Left lobe of liver (tissue), 2 donors: ENCODE measurements at places on chromosomes 5 and 9.

GRCh38 chr5:171766875-171767274, 18.7 kb upstream of the SMIM23 start:
- DNase-seq = no peak

DNA sequence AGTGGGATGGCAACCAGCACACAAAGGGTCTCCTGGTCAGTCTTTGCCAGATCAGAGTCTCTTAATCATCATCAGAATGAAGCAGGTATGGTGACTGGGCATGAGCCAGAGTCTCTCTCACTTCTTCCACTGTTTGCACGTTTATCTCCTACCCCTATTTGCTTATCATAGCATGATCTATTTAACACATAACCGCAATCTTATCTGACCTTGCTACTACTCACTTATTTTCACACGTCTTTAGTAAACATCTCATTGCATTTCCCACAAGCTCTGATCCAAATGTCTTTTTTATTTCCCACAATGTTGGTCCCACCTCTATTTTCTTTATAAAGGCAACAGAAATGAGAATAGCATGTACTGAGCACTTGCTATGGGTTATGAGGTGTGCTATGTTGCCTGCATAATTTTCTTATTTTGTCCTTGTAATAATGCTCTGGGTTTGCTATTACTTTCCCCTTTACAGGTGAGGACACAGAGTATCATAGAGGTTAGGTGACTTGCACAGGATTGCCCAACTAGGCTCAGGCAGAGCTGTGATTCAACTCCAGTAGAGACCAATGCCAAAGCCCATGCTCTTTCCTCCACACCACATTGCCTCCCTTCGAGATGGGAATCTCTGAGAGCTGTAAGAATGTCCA, 39.7 kb upstream of the IL7R start:
- no peak for DNase-seq

- no peak for DNase-seq
These were observed 99.1 kb downstream of the KCNT1 start for GRCh38 chr9:135801070-135801469.

GRCh38 chr9:89122949-89123348, 55.7 kb downstream of the SHC3 start:
- no peak for DNase-seq

DNA sequence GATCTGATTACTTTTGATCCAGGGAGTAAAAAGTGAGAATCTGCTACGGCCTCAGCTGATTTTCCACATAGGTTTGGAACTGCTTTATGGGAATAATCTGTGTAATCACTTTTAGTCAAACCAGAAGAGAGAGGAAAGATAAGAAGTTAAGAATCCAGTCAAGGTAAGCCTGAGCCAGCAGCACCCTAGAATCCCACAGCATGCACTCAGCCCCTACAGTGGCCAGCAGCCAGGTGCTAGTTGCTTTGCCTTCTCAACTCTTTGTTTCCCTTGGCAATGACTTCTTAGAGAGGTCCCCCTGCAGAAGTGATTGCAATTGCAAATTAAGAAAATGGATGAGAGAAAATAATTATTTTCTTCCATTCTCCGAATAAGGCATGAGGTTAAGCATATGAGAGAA, 59.7 kb upstream of the TMED7 start:
- DNase-seq = no peak

DNA sequence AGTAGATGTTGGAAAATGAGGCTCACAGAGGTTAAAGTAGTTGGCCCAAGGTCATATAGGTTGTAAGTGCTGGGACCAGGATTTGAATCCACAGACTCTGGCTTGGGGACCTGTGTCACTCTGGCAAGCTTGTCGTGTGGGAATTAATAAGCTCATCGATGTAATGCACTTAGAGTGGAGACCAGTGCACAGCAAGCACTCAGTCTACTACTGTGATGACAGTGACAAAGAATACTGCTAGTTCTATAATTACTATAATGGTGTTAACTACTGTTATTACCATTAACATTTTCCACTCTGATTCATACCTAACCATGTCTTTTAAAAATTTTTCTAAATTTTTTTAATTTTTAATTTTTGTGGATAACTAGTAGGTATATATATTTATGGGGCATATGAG, 12.8 kb downstream of the PAM start:
- DNase-seq = no peak

DNA sequence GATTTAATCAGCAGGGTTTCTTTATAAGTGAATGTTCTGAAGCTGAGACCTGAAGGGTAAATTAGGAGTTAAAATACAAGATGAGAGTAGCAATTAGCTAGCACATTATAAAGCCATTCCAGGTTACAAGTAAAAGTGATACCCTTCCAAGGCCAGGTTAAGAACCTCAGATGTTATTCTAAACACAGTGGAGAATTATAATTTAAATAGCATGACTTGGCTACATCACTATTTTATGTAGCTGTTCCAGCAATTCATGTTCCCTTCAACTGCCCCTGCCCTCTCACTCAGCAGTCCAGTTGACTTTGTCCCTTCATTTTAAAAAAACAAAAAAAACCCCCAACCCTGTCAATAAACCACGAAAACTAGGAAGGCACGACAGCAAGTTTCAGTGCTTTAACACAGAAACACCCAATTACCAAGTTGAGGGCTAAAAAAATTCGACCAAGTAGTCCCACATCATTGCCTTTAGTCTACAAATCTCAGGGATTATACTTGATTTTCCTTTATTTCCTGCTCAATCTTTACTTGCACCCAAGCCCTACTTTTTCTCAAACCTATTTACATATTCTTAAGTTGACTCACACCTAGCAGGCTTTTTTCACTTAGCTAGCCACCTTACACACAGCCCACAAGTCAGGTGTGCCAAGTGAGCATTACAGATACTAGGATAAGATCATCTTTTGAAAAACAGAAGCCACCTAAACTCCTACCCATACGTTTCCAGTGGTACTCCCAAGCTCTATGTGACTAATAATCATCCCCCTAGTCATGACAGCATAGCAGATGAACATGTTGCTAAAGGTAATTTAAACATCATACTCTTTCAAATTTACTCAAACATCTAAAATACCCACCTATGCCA, 3.4 kb downstream of the RPL37 start:
- DNase-seq = no peak

DNA sequence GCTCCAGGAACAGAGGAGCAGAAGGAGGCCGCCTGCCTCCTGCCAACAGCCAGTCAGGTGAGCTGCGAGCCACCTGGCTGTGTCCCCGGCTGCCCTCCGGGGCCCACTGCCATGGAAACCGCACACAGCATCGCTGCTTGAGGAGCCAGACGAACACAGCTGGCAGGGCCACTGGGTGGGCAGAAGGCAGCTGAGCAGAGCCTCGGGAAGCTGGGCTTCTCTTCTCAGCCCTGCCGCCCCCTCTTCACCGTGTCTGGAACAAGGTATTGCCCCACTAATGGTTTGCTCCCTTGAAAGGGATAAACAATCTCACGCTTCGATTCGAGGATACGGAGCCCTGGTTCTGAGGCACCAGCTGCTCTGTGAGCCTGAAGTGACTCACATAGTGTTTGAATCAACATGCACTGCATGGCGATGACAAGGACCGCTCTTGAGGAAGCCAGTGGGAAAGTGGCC, 63.7 kb upstream of the RUFY1 start:
- DNase-seq = no peak

DNA sequence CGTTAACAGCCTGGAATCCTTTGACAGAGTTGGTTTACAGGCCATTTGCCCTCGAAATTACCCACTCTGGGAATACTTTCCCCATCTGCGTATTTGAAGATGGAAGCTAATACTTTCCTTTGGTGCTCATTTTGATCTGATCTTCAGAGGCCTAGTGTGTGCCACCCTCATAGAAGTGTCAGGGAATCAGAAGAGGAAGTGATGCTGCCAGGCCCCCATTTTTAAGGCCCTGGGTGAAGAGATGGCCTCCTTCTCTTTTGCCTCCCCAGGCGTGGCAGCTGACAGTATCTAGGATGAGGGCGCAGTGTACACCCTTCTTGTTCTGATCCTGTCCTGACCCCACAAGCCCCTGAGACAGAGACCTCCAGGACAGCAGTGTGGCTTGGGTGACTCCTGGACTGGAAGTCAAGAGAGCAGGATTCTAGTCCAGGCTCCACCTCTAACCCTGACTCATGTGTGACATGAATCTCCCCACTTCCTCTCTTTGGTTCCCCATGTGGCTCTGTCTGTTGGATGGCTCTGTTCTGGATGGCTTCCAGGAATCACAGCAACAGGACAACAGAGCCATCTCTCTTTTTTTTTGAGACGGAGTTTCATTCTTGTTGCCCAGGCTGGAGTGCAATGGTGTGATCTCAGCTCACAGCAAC, 27.8 kb downstream of the CSF1R start:
- DNase-seq = no peak

- no peak for DNase-seq
These were observed 127.5 kb upstream of the PANK3 start for GRCh38 chr5:168706655-168707069.

DNA sequence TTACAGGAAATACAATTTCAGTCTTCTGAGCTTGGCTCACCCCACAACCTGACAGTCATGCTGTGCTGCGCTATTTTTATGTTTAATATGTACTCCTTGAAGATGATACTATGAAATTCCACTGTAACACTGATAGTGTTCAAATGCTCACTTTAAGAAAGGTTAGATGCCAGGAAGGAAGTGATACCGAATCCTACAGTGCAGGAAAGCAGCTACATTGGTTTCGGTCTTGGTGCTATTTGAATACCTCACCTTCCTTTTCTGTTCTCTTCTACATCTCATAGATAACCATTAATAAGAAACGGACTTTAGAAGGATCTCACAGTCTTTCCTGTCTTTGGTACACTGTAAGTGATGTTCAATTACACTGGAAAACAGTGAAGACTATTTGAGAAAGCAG, 117.6 kb downstream of the SEMA5A start:
- no peak for DNase-seq

DNA sequence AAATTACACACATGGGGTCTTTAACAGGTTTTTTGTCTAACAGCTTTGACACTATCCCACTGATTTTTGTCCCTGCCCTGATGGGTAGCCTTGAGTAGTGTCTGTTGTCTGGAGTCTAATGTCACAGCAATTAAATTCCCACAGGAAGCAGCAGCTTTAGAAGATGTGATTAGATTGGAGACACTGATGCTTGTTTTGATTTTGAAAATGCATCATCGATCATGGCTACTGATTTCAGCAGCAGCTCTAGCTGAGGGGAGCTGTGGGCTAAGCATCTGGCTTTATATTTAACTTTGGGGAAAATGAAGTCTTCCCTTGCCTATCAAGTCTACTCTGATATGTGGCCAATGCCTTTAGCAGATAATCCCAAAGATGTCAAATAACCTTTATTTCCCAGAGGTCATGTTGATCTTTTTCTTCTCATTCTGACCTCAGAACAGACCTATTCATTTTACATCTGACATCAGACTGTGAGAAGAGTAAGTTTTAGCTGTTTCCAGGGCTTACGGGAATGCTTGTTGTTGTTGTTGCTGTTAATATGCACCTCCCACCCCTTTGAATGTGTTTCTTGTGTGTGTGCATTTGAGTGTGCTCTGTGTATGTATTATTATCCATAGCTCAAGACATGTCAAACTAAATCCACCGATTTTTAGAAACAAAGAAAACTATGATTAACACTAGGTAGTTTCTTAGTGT, 704.9 kb upstream of the NUDT12 start:
- no peak for DNase-seq

GRCh38 chr5:171485668-171486067, 66.2 kb downstream of the FGF18 start:
- no peak for DNase-seq

- no peak for DNase-seq
These were observed 545.8 kb upstream of the ARRDC3 start for GRCh38 chr5:91928754-91929521.

DNA sequence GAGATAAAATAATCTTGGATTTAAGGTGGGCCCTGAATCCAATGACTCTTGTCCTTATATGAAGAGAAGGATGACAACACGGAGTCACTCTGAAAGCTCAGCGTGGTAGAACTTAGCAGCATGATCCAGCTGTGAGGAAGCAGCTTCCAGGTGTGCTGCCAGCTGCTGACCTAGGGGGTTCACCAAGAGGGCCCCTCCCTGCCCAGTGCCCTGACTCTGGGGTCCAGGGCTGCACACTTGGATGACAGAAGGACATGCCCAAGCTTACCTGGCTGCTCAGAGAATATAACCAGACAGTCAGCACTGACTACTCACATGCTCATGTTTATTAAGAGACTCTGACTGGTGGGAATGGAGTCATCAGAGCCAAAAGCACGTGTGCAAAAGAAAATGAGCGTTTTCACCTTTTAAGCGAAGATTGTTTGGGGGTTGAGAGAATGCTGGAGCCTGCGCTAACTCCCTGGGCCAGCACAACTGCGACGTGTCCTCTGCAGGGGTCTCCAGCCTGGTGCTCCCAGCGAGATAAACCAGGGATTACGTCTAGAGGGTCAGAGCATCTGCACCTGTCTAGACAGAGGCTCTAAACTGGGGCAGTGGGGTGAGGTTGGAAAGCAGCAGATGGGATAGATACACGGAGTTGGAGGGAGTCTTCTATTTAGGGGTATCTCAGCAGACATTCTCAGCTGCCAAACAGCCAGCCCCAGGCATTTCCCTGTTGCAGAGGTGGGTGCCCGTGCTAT, 41.3 kb downstream of the ROPN1L start:
- DNase-seq = no peak

DNA sequence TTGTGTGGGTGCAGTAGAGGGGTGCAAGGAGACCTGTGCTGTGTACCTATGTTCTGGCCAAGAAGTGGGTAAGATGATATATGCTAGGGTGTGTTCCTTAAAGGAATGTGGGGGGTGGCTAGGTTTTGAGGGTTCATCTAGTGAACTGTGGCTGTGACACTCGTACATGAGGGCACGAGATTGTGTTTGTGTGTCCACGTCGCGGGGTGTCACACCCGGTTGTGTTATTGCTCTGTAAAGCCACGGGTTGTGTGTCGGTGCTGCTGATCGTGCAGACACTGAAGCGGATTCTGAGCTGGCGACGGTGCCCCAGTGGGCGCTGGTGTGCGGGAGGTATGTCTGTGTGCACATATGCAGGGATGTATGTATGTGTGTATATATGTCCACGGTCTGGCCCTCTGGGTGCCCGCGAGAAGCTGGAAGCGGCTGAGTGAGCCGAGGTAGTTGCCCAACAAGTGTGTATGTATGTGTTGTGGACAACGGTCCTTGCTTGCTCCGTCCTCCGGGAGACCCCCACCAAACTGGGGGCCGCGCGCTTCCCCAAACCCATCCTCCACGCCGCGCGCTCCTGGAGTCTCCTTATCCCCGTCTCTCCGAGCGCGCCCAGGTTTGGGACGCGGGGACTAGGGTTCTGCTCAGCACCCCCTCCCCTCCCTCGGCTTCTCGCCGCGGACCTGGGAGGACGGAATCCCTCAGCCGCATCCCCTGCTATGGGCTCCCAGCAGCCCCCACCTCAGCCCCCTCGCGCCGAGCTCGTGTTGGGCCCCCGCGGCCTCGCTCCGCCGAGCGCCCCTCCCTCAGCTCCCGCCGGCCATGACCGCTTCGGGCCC, 639 bp downstream of the PCDH1 start:
- DNase-seq = peak; percentile 54

GRCh38 chr9:97386265-97386633, 25.6 kb upstream of the TDRD7 start:
- DNase-seq = no peak

DNA sequence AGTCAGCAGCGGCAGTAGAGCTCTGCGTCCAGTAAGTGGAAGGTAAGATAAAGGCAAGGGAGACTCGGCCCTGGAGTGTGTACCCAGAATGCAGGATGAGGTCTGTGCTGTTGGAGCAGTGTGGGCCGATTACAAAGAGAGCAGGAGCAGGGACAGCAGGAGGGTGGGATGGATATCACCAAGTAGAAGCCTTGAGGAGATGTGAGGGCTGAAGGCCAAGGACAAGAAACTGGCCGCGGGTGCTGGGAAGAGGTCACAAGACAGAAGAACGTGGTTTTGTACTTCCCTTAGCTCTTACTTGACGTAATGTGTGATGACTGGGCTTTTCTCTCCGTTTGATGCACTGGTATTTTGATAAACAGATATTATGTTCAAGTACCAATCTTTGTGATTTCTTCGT, 43.7 kb downstream of the OR2V1 start:
- DNase-seq = no peak
